Activated CD4-positive, alpha-beta T cell treated with anti-CD3 and anti-CD28 coated beads, Interleukin-2, amount 10 ng/mL, durations not matched to agents 7 days and 5 days (primary cell): ENCODE measurements at places on chromosomes 13 and 19. TPM values are rescaled to one million over a fixed set of nuclear protein-coding genes. Genes with fewer than 3 reads are reported as not detected.

The NOVA2 gene
- 0.10 TPM for total RNA-seq

The FPR1 gene
- not detected for total RNA-seq

The PRR36 gene
- total RNA-seq: 0.10 TPM

The TMEM221 gene
- not detected for total RNA-seq

The PCDH17 gene
- total RNA-seq: not detected

The OR7D2 gene
- not detected for total RNA-seq

The PEG3 gene
- total RNA-seq: not detected

The PODNL1 gene
- total RNA-seq: 0.58 TPM

DNA sequence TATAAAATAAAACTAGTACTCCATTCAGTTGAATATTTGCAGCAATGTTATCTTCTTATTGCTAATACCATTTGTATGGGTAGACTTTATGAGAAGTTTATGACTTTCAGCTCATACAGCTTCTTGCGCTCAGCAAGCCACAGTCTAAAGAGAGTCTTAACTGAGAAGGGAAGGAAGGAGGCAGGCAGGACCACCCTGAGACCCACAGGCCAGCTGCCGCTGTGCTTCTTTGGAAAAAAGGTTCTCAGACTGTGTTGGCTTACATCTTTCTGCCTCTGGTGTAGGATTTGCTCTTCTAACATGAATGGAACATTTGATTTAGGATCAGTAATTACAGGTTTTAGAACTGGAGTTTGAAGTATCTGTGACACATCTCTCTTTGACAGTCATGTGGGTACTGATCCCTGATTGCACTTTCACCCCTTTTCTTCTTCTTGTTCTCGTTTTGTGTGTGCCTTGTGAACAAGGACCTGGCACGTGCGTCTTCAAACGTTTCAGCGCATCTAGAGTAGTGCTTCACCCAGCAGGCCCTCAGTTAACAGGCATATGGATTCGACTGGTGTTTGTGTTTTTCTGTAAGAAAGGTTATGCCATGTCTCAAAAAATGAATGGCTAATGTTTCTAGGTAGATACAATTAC, 7.1 kb upstream of the GPR18 start:
- no peaks in the 10 kb centered on the region for H3K27me3 ChIP-seq
- H3K27ac ChIP-seq: peak overlapping the region; percentile 48
- H3K36me3 ChIP-seq: peaks cover 15% of the 10 kb centered on the region

- H3K27me3 ChIP-seq: peaks cover 2% of the 10 kb centered on the region
- H3K4me3 ChIP-seq: no peak overlapping the region
- H3K4me1 ChIP-seq: no peaks in the 10 kb centered on the region
- DNase-seq: no peak
- no peak overlapping the region for H3K27ac ChIP-seq
Measured at GRCh38 chr13:21800837-21801616, 130.2 kb downstream of the FGF9 start.

DNA sequence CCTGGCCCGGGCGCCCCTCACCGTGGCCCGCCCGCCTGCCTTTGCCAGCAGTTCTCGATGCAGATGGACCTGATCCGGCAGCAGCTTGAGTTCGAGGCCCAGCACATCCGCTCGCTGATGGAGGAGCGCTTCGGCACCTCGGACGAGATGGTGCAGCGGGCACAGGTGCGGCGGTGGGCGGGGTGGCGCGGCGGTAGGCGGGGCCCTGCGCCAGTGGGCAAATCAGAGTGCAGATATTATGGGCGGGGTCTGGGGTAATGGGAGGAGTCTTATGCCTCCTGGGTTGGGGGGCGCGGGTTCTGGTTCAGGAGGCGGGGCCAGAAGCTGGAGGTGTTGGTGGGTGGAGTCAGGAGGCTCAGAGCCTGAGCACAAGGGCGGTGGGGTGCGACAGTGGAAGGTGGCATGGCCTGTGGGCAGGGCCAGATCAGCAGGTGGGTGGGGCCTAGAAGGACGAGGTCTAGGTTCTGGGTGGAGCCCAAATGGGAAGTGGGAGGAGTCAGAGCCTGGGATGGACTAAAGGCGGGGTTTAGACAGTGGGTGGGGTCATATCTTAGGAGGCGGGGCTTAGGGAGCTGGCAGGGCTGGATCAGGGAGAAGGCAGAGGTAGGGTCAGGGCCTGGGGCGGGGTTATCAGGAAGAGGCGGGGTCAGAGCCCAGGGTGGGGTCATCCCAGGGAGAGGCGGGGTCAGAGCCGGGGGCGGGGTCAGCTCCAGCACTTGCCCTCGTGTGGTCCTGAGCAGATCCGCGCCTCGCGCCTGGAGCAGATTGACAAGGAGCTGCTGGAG, 5.6 kb downstream of the APC2 start:
- H3K27ac ChIP-seq: no peak overlapping the region
- peaks cover 4% of the 10 kb centered on the region for H3K36me3 ChIP-seq
- peaks cover 46% of the 10 kb centered on the region for H3K27me3 ChIP-seq
- H3K4me3 ChIP-seq: no peak overlapping the region
- DNase-seq: peak; percentile 63
- peaks cover 11% of the 10 kb centered on the region for H3K4me1 ChIP-seq

DNA sequence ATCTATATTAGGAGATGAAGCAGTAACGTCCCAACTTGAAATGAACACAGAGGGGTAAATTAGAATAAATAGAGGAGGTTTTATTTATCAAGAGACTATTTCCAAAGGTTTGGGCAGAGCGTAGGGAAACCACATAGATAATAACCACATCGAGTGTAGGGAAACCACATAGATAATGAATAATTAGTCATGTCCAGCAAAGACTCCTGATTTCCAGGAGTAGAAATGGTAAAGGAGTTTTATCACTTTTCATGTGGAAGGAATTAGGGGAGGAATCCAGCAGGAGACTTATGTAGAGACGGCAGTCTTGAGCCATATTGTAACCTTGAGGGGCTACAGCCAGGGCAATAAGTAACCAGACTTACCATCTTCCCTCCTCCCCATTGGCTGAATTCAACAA, 136.3 kb upstream of the CSNK1A1L start:
- no peaks in the 10 kb centered on the region for H3K27me3 ChIP-seq
- H3K4me1 ChIP-seq: no peaks in the 10 kb centered on the region
- no peaks in the 10 kb centered on the region for H3K36me3 ChIP-seq
- no peak for DNase-seq

DNA sequence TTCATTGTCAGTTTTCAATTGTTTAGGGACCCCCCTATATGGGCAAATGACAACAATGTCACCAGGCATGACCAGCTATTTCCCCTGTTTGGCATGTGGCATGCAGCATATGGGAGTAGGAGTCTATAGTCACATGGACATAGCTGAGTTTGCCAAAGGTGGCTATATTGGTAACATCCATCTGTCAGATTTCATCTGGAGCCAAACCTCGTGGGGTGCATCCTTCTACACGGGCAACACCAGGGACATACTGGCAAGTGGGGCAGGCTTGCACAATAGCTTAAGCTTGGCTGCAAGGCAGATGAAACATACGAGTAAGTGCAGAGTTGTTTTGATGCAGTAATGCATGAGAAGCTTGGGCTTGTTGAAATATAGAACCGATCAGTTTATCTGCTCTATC, 24.5 kb upstream of the ZNF816 start:
- no peak overlapping the region for H3K4me3 ChIP-seq
- no peak overlapping the region for H3K27ac ChIP-seq
- no peaks in the 10 kb centered on the region for H3K4me1 ChIP-seq
- no peak for DNase-seq

DNA sequence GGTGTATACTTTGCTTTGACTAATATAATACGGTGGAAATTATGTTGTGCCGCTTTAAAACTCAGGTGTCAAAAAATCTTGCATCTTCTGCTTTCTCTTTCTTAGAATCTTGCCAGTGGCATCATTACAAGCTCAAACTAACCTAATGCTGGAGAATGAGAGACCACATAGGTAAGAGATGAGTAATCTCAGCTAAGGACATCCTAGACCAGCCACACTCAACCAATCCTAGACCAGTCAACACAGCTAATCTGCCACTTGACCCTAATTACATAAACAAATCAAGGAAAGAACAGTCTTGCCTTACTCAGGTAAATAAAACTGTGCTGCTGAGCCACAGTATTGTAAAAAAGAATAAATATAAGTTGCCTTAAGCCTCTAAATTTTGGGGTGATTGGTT, 1323.9 kb upstream of the SPRY2 start:
- no peaks in the 10 kb centered on the region for H3K27me3 ChIP-seq
- H3K36me3 ChIP-seq: no peaks in the 10 kb centered on the region
- no peak for DNase-seq

DNA sequence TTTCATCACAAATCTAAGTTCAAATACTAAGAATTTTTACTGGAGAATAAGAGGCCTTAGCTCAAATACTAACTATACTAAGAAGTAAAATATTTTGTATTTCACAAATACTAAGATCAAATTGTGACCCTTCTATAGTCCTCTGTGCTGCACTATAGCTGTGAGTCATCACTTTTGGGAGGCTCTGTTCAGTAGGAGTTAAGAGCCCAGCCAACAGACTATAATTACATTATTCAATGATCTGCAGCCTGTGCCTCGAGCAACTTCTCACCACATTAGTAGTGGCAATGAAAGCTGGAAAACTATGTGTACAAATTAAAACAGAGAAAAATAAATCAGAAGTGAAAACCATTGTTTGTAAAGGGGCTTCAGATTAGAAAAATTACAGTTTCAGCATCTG, 147.3 kb upstream of the GPC6 start:
- H3K36me3 ChIP-seq: no peaks in the 10 kb centered on the region
- H3K27me3 ChIP-seq: no peaks in the 10 kb centered on the region
- H3K27ac ChIP-seq: no peak overlapping the region
- no peaks in the 10 kb centered on the region for H3K4me1 ChIP-seq

DNA sequence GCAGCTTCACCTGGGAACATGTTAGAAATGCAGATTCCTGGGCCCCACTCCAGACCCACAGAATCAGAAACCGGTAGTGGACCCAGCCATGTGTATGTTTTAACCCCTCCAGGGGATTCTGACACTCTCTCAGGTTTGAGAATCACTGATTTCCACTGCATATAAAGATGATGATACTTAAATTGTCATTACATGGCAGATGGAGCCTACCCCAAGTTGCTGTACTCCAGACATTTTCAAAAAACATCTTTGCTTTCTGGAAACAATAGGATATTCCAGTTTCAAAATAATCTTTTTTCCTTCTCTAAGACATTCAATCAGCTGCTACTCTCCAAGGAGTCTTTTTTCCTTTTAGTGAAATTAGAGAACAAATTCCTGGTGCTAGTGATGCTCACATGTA, 48.6 kb upstream of the RGCC start:
- H3K27me3 ChIP-seq: peaks cover 1% of the 10 kb centered on the region
- H3K4me1 ChIP-seq: no peaks in the 10 kb centered on the region
- no peaks in the 10 kb centered on the region for H3K36me3 ChIP-seq
- no peak for DNase-seq
- H3K4me3 ChIP-seq: no peak overlapping the region

DNA sequence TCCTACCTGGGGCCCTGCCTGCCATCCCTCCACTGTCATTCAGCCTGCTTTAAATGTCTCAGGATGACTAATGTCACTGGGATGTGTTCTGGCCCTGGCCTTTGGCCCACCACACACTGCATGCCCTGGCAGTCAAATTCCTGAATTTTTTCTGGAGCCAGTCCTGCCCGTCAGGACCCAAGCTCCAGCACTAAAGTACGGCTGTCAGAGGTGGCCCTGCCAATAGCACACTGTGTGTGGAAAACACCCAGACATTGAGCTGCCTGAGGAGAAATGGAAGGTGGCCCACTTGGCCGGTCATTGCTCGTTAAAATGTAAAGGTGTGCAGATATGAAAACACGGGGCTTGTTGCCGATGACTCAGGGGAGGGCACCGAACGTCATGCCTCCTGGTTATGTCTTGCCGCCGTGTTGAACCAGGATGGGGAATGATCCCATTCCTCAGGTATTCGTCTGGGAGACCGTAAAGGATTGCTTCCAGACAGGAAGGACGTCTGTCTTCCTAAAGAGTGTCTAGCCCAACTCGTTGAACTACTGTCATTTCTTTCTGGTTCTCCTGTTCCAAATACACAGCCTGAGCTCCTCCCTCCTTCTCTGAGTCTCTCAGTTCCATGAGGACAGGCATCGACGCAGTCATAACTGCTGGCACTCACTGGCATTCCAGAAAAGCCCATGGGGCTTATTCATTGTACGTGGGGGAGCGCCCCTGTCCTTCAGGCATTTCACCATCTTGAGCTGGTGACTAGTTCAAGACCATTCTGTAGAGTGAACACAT, 40.6 kb downstream of the COL4A2 start:
- no peaks in the 10 kb centered on the region for H3K36me3 ChIP-seq
- peaks cover 18% of the 10 kb centered on the region for H3K27me3 ChIP-seq
- H3K27ac ChIP-seq: no peak overlapping the region
- H3K4me3 ChIP-seq: no peak overlapping the region
- no peaks in the 10 kb centered on the region for H3K4me1 ChIP-seq
- DNase-seq: no peak
